ENCODE measurements at places on chromosomes 12 and 14.

- DNase-seq, result no peak
These were observed 113.4 kb downstream of the PLXNC1 start for GRCh38 chr12:94261786-94262185.

- DNase-seq, result no peak
These were observed 31.5 kb downstream of the GPR65 start for GRCh38 chr14:88036422-88036821.

DNA sequence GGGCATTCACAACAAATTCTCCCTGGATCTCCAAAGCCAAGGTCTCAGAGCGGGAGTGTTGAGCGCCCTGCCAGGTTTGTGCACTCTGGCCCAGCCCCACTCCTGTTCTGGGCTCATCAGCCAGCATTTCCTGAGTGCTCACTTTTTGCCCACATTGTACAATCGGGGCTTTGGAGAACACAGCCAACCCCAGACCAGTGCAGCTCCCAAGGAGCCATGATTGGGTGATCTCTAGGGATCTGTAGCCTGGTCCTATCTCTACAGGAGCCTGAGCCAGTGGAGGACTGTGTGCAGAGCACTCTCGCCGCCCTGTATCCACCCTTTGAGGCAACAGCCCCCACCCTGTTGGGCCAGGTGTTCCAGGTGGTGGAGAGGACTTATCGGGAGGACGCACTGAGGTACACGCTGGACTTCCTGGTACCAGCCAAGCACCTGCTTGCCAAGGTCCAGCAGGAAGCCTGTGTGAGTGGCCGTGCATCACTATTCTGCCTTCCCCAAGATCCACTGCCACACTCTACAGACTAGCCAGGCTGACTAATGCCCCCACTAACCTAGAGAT lies 2.8 kb downstream of the ARHGEF40 start:
- DNase-seq, result no peak

- no peak for DNase-seq
These were observed 222.1 kb downstream of the AACS start for GRCh38 chr12:125287155-125287847.

GRCh38 chr12:8561011-8561410 lies 20.3 kb upstream of the CLEC4E start:
- DNase-seq, result no peak

Data from activated CD8-positive, alpha-beta memory T cell treated with anti-CD3 and anti-CD28 coated beads, Interleukin-2, amount 50 U/mL, for 48 hours (primary cell).